Stimulated activated naive CD4-positive, alpha-beta T cell treated with Interleukin-2 at 50 U/mL for 16 hours (primary cell): ENCODE measurements at places on chromosomes 13 and 19.

- DNase-seq: no peak
Observed at GRCh38 chr13:21637296-21637695, 33.3 kb upstream of the MICU2 start.

DNA sequence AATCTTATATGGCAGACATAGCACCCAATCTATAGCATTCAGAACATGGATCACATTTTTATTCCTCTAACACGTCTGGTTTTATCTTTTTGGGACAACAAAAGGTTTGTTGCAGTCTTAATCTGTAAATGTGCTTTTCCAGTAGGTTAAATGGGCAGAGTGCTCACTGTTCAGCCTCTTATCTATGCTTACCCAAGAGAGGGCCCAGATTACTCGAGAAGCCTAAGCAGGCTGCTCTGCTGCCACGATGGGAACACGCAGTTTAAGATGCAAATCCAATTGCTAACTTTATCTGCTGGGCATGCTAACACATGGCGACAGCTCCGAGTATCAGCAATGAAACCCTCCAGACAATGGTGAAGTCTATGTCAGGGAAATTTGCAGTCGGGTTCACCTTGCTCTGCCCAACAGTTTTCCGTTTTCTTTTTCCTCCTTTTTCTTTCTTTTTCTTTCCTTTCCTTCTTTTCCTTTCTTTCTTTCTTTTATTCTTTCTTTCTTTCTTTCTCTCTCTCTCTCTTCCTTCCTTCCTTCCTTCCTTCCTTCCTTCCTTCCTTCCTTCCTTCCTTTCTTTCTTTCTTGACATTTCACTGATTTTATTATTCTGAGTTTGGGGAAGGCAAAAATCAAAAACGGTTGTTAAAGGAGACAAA is 115.3 kb downstream of the RBM26 start:
- no peak for DNase-seq

DNA sequence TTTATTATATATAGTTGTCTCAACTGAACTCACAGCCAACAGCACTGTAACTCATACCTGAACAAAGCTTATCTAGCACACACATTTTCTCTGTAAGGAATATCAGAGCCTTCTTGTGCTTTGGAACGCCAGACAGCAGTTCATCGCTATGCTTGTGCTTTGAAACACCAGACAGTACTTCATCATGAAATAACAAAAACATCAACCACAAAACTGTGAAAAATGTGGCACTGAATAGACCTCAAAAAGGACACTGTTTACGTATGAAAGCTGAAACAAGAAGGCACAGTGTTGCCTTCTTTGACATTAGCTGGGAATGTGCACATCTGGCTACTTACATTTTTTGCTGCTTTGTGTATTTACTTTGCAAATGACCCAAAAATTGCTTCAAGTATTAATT is 160.2 kb downstream of the PDS5B start:
- no peak for DNase-seq

GRCh38 chr19:50008532-50008931 is 16.6 kb downstream of the VRK3 start:
- no peak for DNase-seq

- DNase-seq: no peak
Observed at GRCh38 chr13:38535261-38535660, 151.6 kb upstream of the FREM2 start.

- no peak for DNase-seq
Observed at GRCh38 chr19:46890423-46891170, 29.8 kb downstream of the ARHGAP35 start.

DNA sequence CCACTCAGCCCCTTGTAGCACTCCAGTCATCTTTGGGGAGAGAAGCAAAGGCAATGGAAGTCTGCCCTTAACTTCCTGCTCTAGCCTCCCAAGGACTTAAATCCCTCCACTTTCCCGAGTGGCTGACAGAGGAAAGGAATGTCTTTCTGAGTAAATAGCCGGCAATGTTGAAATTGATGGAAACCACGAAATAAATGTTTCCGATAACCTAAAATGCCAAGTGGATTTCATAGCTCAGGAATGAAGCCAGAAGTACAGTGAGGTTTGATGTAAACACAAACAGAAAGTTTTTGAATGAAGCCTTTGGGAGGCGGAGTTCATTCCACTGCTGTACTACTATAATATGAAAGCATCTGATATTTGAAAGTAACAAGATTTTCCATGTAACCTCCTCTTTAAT is 14.0 kb upstream of the TBC1D4 start:
- DNase-seq: no peak

DNA sequence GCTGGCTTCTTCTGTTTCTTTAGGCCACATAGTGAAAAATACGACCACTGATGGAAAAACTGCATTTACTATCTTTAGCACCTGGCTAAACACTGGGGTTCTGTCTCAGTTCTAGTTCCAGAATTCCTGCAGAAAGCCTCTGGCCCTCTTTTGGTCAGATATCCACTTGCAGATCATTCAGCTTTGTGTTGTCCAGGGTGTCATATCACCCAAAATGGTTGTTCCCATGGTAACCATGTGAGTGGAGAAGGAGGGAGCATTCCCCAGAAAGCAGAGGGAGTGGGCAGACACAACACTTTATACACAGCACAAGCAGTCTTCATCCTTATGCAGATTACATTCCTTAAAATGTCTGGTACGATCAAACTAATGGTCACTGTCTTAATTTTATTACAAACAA is 73.5 kb downstream of the CAB39L start:
- no peak for DNase-seq

DNA sequence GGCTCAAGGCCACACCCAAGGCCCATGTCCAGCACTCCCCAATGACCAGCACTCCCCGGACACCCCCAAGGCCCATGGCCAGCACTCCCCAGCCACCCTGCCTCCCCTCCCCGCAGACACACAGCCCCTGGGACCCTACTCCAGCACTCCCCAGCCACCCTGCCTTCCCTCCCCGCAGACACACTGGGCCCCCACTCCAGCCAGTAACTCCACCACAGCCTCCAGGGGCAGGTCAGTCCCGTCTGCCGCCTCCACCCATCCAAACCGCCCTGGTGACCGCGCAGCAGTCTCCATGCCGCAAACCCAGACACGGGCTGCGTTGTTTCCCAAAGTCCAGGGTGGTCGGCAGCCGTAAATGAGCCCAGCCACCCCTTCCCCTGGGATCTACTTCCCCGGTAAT is 70.7 kb downstream of the SPACA7 start:
- DNase-seq: no peak

- peak; percentile 58 for DNase-seq
Observed at GRCh38 chr19:861756-862580, 2.5 kb downstream of the CFD start.

DNA sequence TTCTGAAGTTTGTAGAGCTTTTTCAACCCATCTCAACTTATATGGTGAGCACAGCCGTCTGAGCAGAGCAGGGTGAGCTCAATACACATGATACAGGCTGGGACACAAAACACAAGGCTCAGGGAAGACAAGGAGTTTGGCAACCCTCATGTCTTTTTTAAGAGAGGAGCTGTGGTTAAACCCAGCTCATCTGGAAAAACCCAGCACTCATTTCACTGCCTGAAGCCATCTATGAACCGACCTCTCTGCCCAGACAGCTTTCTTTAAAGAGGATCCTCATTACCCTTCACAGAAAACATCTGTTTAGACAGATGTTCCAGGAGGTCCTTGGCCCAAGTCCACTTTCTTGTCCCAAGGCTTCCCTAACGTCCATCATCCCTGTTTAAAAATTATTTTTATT is 170.0 kb upstream of the TSHZ3 start:
- no peak for DNase-seq

- DNase-seq: no peak
Observed at GRCh38 chr19:58037927-58038687, 4.3 kb downstream of the ZSCAN1 start.

DNA sequence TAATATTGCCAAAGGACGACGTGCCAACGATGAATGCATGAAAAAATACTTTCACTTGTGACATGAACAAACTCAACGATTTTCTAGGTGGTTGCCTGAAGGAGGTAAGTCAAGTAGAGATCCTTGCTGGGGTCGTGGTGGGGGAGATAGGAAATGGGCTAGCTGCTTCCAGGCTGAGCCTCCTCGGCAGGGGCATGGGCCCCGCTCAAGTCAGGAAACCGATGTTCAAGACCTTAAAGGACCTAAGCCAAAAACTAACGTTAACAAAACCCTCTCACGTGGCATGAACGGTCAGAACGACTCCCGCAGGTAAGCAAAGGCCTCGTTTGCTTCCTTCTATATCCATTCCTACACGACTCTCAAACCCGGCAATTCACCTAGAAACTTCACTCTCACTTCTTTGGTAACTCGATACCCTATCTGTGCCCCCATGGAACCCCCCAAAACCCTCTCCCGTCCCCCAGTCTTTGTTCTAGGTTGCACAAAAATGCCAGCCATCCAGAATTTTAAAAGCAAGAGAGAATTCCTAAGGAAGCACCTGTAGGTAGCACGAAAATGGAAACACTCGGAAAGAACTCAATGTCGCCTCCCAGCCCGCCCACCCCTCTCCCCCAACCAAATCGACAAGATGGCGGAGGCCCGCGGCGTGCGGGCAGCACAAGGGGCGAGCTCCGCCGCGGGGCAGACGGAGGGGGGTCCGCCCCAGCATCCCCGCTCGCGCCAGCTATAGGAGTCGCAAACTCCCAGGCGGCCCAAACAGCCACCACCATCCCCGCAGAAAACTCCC is 13.6 kb downstream of the ACP4 start:
- peak; percentile 45 for DNase-seq

- DNase-seq: no peak
Observed at GRCh38 chr13:99285432-99286182, 21.6 kb downstream of the GPR183 start.

GRCh38 chr19:1762243-1763117 is 9.2 kb downstream of the ONECUT3 start:
- no peak for DNase-seq

DNA sequence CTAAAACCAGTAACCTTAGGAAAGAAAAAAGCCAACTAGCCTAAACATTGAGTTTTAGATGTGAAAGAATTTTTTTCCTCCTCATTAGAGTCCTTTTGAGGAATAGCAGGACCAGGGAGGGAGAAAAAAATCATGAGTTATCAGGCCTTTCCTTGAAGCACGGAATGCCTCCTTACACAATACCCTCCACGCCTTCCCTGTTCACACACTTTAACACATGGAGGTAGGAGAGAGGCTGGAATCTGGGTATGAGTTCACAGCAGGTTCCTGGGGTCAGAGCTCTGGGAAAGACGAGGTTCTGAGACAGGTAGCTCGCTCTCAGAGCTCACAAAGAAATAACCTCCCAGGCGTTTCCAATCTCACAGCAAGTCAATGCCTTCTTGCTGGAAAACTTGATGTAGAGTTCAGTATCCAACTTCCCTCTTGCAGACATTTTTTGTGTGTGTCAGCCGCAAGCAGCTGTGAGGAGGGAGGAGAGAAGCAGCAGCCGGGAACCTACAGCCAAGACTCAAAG is 716 bp downstream of the ZNF573 start:
- DNase-seq: no peak

GRCh38 chr19:29260477-29261317 is 47.7 kb upstream of the UQCRFS1 start:
- DNase-seq: no peak

- DNase-seq: peak; percentile 34
Observed at GRCh38 chr19:610801-611480, 21.3 kb downstream of the HCN2 start.

DNA sequence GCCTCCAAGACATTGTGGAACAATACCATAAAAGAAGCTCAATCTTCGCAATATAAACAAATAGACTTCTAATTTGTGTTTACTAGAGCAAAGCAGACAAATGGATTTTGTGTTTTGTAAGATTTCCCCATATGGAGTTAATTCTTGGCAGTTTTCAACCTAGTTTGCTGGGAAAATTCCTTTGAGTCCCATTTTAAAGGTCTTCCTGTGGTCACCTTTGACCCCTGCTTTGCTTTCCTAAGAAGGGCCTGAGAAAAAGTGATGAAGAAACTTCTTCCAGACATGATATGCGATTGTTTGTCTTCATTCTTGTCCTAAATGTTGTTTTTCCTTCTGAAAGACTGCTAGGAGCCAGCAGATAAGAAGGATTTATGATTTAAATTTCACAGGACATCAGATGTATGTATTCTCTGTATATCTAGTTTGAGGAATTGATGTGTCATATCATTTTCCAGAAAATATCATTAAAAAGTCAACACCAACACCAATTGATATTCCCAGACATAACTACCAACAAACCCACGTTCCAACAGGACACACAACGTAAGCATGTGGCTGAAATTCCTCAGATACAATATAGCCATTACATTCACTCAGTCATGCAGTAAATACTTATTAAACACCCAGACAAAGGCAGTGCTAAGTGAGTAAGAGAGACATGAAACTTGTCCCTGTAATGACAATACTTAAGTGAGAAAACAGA is 276.4 kb downstream of the LHFPL6 start:
- DNase-seq: no peak

GRCh38 chr19:47284324-47284899 is 9.7 kb downstream of the INAFM1 start:
- DNase-seq: peak; percentile 11

- no peak for DNase-seq
Observed at GRCh38 chr13:45240143-45240542, 39.3 kb upstream of the KCTD4 start.

DNA sequence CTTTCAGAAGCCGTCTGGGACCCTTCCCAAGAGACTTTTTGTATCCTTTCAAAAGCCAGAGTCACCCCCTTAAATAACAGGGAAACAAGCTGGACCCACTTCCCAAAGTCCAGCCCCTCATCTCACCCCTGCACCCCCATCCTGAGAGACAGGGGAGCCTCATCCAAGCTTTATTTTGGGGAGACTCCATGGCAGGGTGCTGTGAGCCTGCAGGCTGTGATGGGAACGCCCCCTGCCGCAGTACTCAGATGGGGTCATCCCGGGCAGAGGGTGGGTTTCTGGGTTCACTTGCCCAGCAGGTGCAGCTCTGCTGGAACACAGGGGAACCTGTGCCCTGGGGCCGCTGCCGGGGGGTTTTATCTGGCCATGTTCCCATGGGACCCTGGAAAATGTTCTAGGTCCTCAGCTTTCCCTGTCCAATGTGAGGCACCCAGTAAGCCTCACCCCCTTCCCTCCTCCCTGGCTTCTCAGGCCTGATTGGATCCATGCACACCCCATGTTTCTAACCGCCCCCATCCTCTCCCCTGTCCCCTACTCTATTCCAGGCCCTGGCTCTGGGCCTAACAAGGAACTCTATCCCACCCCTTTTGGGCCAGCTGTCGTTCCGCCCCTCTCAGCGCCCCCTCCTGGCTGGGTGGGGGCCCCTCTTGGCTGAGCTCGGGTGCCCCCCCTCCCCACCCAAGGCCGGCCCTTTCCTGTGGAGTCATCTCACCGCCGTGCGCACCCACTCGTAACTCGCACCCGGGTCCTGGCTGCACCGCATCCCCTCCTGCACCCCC is 1.0 kb downstream of the HIF3A start:
- DNase-seq: no peak

GRCh38 chr19:35718345-35719041 is 690 bp downstream of the KMT2B start:
- peak; percentile 45 for DNase-seq

DNA sequence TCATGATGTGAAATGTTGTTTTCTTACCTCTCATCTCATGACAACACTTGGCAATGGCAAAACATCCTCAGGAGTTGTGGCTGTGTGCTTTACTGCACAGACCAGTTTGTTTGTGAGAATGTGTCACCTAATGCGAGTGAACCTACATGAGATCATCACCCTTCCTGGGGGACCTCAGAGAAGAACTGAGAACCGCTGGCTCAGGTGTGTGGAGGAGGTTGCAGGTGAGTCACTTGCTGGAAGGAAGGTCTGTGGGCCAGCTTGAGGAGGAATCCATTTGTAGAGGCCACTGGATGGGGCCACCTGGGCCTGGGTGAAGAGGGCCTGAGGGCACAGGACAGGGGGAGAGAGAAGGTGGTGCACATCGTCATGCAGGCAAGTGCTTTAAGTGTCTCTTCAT is 3.0 kb upstream of the CEACAM1 start:
- no peak for DNase-seq

GRCh38 chr19:43507880-43508279 is 3.3 kb upstream of the PHLDB3 start:
- no peak for DNase-seq

- DNase-seq: no peak
Observed at GRCh38 chr13:60227158-60227557, 63.4 kb upstream of the DIAPH3 start.
